EH (cell line): ENCODE measurements at places on chromosomes 12 and 14.

GRCh38 chr14:87813686-87814085 lies 179.3 kb downstream of the GALC start:
- DNase-seq = no peak

- no peak for DNase-seq
Measured at GRCh38 chr14:85620947-85621346, 91.0 kb downstream of the FLRT2 start.

DNA sequence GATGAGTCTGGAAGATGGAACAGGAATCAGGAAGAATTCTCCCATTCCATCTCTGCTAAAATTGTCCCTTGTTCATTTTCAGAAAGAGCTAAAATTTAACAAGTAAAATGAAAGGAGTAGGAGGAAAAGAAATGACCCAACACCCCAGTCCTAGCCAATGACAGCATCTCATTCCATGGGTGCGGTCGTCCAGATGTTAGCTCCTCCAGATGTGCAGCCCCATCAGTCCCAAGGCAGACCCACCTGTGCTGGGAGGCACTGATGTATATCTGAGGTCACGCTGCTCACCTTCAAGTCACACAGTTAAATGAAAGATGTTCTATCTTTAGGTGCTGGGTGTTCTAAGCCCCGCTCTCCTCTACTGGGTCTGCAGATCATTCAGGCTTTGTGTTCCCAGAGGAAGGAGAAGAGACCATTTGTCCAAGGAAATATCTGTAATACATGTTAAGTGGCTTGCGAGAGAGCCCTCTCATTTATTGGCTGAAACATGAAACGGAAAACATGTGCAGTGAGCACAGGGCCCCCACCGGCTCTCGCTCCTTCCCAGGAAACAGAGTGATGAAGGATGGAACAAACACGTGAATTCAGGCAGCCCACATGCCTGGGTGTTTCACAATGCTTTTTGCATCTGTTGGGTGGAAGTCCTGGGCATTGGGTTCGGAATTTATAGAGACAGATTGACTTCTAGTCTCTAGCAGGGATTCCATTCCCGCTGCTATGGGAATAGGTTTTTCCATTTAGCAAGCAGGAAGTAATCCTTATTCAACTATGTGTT lies 294.6 kb downstream of the NUAK1 start:
- peak; percentile 68 for DNase-seq

GRCh38 chr12:29519585-29520182 lies 22.2 kb upstream of the OVCH1 start:
- peak; percentile 46 for DNase-seq

DNA sequence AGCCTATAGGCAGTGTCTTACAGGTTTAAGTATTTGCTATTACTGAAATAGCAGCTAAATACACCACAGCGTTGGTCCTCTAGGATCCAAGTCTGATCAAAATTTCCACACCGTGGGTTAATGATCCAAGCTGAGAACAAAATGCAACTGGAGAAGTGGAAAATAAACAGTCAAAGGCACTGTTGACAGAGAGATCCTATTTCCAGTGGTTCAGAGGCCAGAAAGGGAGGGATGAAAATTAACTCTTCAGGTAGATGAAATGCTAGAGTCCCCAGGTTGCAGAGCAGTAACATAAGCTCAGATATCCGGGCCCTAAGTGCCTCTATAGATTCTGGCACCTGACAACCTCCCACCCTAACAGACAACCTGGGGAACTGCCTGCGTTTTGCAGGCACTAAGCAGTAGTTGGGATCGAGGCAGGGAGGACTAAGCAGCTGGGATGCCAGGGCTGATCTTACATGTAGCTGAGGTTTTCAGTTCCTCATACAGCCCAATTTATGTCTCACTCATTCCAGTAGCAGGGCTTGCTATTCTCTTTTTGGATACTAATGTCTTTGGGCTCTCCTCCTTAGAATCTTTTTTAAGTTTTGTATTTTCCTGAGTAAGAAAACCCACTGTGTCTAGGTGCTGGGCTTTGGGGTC lies 42.7 kb upstream of the CRACR2A start:
- no peak for DNase-seq

DNA sequence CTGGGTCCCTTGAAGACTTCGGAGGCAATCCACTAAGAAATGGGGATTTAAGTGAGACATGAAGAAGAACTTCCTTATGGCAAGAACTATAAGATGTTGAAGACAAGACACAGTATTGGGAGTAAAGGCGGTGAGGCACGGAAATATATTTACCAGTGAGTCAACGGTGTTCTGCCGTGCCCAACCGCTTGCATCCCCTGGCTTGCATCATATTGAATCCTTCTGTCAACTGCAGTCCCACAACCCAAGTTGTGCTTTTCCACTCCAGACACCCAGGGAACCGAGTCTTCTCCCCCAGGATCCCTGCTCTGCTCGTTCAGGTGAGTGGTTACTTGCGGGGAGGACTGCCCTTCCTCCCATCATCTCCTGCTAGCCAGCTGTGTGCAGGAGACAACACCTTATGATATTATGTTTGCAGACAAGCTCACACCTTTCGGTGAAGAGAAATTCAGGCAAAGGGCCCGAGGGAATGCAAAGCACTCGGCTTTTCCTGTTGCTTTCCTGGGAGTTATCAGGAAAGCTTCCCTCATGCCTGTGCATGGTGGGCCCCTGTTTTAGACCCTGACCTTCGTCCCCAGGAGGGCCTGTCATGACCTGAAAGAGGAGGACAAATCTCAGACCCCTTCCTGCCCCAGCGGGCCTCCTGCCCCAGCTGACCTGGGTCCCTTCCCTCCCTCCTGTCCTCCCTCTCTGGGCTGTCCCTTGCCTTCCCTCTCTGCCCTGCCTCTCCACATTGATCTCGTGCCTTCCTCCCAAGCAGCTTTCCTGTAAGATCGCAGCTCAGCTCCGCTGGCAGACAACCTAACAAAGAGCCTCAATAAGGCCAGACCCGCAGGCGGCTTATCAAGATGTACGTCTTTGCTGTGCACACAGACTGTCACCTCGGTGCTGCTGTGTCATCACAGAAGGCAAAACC lies 4.3 kb upstream of the LRTM2 start:
- no peak for DNase-seq

DNA sequence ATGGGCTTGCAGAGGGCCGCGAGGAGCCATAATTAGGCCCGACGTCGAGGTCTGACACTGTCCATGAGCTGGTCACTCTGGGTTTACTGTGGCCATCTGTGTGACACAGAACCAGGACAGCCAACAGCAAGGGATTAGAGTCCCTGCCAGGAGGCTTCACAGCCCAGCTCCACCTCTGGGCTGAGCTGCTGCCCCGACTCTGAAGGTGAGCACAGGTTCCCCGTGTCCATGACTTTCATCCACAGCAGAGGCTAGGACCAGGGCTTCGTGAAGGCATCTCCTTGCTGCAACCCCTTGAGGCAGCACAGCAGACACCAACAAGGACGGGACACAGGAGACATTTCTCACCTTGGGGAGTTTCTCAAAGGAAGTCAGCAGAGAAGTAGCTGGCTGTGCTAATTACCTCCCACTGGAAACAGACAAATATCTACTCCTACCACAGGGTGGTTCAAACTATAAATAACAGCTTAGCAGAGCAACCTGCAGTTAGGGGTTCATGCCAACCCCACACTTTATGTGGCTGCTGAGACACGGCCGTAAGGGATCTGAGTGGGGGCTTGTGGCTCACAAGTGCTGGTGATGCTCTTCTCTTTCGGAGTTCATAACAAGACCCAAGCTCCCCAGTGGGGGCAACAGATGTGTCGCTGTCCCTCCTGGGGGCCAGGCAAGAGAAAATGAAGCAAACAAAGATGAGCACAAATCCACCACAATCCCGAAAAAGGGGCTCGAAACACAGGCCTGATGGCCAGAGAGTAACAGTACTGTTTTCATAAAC lies 29.2 kb downstream of the ZFYVE21 start:
- no peak for DNase-seq

DNA sequence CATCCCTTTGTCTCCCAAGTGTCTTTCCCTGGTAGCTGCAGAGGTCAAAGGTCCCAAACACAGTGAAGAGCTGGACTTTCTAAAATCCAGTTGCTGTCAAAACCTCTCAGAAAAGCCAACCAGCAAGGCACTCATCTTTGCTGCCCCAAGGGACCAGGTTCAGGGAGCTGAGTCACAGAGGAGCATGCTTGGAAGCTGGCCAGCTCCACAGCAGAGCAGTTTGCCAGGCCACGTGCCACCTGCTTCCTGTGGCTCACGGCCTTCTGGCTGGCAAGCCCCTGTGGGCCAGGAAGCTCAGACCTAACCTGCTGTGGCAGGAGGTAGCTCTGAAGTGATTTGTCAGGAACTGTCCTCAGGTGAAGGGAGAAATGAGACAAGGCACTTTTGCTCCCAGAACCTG lies 3.6 kb downstream of the ISCU start:
- DNase-seq = peak; percentile 81

DNA sequence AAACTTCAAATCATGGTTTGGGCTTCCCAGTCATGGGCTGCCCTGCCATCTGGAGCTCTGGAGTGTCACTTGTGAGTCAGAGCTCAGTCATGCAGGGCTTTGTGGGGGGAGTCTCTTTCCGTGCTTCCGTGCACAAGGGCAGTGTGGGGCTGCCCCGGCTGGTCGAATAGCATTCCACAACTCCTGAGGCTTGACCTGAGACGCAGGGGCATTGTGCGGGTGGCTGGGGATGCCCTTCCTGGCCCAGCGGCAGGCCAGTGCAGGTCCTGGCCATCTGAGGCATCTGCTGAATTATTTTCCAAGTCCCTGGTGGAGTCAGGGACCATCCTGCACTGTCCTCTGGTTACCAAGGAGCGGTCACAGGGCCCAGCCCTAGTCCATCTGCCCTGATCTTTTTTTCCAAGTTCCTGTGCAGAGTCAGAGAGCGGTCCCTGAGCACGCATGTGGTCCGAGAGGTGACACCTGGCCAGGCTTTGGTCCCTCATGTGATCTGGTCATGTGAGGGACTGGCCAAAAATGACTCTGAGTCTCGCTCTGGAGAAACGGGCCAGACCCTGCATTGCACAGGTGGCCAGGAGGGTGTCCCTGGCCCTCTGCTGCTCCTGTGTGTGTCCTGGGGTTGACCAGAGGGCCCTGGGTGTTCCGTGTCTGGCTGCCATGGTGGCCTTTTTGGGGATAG lies 167.0 kb upstream of the ALG10B start:
- DNase-seq = no peak

GRCh38 chr12:95605875-95606274 lies 54.6 kb upstream of the USP44 start:
- peak; percentile 78 for DNase-seq

GRCh38 chr14:68373847-68374444 lies 418.9 kb downstream of the ZFP36L1 start:
- DNase-seq = peak; percentile 13

DNA sequence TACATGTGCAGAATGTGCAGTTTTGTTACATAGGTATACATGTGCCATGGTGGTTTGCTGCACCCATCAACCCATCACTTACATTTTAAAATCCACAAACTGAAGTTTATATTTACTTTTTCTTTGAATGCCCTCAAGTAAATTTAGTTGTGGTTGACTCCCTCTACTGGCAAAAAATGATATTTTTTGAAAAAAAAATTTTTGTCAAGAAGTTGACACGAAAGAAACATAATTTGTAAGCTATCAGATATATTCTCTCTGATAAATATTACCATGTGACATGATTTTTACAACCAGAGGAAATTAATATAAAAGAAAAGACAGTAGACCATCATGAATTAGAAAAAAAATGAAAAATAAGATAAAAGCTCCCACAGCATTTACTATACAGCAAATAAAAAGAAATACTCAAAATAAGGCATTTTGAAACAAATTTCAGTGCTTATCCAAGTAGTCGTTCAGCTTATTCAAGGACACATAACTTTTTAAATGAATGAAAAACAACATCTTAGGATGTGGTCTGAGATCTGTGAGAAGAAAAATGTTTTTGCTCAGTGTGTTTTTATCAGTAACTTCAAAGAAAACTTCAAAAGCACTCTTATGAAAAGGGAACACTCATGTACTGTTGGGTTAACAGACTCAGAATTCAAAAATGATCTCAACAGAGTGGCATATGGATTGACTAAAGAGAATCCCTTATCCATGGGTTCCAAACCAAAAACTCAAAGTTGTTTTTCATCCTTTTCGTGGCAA lies 30.0 kb upstream of the GRIP1 start:
- peak; percentile 5 for DNase-seq

GRCh38 chr12:71400481-71400880 lies 39.1 kb upstream of the LGR5 start:
- no peak for DNase-seq

GRCh38 chr12:130953771-130954543 lies at the start of gene ADGRD1:
Gene ADGRD1, plus strand, starts transcription at chr12:130953907. Its CDS starts 559 bp downstream, at chr12:130954466.
- DNase-seq = peak; percentile 67

DNA sequence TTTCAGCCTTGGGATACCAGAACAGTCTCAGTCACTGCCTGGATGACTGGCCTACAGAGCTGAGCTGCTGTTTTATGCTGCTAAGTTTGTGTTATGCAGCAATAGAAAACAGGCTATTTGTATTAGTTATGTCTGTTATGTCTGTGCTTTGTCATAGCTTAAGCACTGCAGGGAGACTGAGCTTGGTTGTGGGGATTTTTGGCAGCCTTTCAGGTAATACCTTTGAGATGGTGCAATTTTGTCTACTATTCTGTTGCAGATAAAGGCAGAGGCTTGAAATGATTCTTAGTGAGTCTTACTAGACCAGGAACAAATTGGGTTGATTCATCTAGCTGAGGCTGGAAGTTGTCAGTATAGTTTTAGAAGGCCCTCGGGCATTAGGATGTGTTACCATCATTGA lies 201.3 kb upstream of the RBM19 start:
- DNase-seq = peak; percentile 71

DNA sequence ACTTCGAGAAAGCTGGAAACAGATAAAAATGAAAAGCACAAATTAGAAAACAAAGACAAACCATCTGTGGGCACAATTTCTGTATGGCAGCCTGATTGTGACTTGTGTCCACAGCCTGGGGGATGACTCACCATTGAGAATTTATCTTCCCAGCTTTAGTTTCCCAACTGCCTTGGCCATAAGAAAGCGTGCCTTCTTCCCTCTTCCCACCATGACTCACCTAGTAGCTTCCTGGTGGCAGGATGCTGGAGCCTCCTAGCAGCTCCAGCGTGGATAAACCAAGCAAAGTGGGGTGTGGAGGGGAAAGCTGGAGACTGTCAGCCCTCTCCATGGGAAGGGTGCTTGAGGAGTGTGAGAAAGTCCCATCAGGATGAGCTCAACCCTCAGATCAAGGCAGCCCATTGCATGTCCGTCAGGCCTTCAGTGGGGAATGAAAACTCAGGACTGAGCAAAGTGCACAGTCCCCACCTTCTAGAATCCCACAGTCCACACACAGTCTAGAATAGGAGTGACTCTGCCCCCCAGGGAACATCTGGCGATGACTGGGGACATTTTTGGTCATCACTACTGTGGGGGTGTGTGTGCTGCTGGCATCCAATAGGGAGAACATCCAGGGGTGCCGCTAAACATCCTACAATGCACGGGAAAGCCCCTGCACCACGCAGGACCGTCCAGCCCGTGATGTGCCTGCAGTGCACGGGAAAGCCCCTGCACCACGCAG lies 22.4 kb upstream of the SERPINA6 start:
- peak; percentile 98 for DNase-seq

GRCh38 chr14:68145539-68145938 lies 326.0 kb downstream of the RAD51B start:
- peak; percentile 62 for DNase-seq

GRCh38 chr14:102375119-102375518 lies 12.4 kb downstream of the TECPR2 start:
- no peak for DNase-seq

- peak; percentile 68 for DNase-seq
Measured at GRCh38 chr12:52004042-52004648, 2.6 kb upstream of the TAMALIN start.
